ENCODE measurements at places on chromosomes 12 and 14. TPM values are rescaled to one million over a fixed set of nuclear protein-coding genes. Genes with fewer than 3 reads are reported as not detected.
A peak's percentile ranks its signal among the peaks of the same experiment; 100 is the strongest.

- peak; percentile 28 for ATAC-seq
Observed at GRCh38 chr14:24246765-24247212, 4.4 kb upstream of the TINF2 start.

DNA sequence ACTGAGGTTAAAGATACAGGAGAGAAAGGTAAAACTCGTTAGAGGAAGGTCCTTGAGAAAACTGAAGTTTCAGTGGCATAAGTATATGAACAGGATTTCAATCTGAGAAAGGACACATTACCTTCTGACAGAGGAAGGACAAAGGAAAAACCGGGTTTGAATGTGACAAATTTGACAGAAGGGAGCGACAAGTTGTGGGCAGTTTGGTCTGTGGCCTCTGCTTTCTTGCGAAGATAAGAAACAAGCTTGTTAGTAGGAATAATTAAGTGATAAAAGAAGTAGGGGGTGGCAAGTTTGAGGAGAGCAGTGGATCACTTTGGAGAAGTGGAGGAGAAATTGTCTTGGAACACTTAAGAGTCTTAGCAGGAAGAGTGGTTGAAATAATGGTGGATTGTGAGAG, 5.1 kb downstream of the MON2 start:
- ATAC-seq = no peak

DNA sequence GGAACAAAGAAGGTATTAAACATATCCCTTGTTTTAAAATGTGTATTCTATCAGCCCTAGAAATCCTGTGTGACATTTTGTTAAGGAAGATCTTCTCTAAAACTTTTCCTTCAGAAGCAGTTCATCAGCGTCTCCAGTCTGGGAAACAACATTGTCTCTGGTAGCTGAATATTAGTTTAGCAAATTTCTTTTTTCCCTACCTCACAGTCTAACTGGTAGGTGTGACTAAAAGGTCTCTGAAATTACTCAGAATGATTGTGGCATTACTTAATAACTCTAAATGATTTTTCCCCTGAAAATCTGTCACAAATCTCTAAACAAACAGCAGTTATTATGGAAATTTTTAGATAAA, 1044.8 kb downstream of the FLRT2 start:
- no peak for ATAC-seq

Gene BBS10
- total RNA-seq = 3.8 TPM

Gene COX8C
- not detected for total RNA-seq

Gene MAP1LC3B2
- total RNA-seq = 0.90 TPM

Gene ITGA5
- total RNA-seq = 29.9 TPM

Gene SLC6A15
- total RNA-seq = 0.69 TPM
